ENCODE measurements at places on chromosomes 3 and 15.

DNA sequence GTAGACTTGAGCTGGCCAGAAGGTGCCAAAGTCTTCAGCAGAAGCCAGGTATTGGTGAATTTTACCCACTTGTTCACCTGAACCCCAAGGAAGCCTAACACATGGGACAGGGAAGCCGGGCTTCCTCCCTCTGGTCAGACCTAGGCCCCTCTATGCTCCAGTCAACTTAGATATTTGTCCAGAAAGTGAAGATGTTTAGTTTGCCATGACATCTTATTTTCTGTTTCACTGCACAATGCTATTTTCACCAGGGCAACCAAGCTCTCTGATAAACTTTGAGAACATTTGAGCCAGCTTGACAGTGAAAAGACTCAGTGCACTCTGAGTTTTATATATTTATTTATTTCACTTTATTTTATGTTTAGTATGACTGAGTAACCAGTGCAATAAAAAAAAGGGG is 71.0 kb downstream of the SOX14 start:
- no peak for DNase-seq

GRCh38 chr3:195148549-195148948 is 122.4 kb downstream of the XXYLT1 start:
- no peak for DNase-seq

DNA sequence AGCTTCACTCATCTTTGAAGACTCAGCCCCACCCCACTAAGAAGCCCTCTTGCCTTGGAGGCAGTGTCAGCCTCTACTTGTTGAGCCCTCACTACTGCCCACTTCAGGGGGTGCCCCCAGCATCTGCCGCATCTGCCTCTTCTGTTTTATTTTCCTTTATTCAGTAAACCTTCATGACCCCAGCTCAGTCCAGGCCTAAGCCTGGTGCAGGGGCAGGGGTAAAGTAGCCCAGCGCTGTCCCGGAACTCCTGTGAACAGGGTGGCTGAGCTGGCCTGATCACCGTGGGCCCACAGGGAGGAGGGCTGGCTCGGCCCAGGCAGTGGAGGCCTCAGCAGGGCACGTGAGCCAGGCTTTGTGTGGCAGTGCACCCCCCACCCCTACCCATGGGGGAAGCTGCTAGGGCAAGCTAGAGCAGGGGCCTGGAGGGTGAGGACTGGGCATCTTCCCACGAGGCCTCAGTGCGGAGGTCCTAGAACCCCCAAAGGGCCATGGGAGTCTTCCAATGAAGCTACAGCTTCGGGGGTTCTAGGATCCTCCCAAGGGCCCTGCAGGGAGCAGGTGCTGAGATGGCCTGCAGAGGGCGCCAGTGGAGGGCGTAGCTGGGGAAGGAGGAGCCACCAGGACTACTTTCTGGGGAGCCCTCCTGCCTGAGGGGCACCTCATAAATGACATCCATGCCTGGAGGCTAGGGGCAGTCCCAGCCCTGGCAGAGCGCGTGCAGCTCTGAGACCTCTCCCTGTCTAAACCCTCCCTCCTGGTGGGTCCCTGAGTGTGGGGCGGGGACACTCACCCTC is 36.0 kb downstream of the TSPAN3 start:
- DNase-seq: peak; percentile 80

- no peak for DNase-seq
Observed at GRCh38 chr15:60710656-60711055, 231.7 kb upstream of the ICE2 start.

GRCh38 chr3:126355777-126356372 is 1.3 kb downstream of the KLF15 start:
- DNase-seq: peak; percentile 99

DNA sequence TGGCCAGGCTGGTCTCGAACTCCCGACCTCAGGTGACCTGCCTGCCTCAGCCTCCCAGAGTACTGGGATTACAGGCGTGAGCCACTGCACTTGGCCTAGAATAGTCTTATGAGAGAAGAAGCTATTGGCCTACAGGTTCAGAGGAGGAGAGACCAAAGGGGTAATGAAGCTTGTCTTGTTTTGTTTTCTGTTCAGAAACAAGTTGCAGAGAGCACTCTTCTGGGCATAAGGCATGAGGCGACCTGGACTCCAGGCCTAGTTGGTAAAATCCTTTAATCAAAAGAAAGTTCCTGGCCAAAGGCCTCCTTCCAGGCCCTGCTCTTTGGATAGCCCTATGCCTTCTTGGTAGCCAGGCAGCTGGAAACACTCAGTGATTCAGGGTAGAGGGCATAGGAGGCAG is 87.3 kb upstream of the SKOR1 start:
- DNase-seq: no peak

GRCh38 chr3:66488492-66488891 is 12.3 kb downstream of the LRIG1 start:
- DNase-seq: no peak

GRCh38 chr15:81959196-81959595 is 86.6 kb downstream of the MEX3B start:
- DNase-seq: no peak

DNA sequence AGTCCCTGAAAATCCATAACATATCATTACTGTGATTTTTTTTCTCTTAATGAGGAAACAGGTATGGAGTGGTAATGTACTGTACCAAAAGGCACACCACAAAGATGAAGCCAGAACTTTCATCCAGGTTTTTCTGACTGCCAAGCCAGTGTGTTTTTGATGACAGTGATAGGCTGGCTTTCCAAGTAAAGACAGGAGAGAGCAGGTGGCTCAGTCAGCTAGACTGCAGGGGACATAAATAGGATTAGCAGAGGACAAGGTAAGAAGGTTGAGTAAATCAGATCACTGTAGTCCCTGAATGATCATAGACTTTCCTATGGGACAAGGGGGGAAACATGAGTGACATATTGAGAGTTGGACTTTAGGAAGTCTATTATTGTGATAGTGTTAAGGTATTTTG is 127.9 kb downstream of the GADL1 start:
- no peak for DNase-seq

DNA sequence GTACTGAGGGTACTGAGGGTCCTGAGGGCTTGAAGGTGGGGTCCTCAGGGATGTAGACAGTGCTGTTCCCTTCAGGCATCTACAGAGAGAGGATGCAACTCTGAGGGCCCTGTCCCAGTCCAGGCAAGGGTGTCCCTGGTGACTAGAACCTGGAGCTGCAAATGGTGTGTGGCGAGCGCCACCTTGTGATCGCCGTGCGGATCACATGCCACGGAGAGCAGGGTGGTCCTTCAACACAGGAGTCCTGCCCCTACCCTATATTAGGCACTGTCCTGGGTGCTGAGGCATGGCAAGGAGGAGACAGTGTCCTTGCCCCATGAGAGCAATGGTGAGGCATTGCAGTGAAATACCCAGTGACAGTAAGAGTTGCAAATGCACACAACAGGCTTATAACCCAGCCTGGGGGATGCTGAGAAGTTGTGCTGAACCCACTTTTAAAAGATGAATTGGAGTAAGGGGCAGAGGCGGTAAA is 23.6 kb downstream of the RHCG start:
- DNase-seq: peak; percentile 97

- DNase-seq: no peak
Observed at GRCh38 chr3:107208796-107209195, 168.4 kb upstream of the CCDC54 start.

DNA sequence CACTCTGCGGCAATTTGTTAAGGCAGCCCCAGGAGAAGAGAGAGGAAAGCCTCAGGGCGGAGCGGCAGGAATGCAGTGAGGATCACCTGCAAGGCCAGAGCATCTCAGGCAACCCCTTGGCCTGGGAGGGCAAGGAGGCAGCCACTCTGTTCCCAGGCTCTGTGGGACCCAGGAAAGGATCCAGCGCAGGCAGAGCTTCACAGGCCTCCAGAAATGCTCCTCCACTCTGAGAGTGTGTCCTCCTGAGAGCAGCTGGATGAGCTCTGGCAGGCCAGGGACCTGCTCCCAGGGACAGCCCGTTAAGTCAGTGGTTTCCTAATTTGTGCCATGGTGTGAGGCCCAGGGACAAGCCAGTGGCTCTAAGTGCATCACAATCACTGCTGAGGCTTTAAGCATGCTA is 35.2 kb downstream of the RAB6B start:
- DNase-seq: no peak

- no peak for DNase-seq
Observed at GRCh38 chr3:26752466-26752865, 129.9 kb downstream of the LRRC3B start.

DNA sequence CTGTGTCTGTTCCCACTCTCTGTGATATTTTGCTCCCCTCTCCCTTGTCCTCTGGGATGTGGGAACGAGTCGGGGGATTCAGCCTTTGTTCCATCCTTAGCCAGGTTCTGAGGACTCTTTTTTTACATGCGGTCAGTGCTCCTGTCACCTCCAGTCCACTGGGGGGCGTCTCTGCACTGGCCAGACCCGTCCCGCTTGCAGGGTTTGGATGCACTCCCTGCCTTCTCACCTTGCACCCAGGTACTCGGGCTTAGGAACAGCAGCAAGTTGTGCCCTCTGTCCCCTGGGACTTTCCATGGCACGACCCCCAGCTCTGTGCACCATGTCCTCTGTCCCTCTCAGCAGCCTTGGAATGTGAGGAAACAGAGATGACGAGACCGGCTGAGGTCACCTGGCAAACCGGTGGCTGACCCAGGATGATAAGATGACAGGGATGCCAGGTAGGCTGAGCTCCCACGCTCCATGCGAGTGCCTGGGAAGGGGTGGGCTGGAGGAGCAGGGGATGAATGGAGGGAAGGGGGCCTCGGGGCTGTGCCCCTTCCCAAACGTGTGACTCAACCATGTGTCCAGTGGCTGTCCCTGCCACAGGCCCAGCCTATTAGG is 27.3 kb upstream of the FGD5 start:
- peak; percentile 84 for DNase-seq

- no peak for DNase-seq
Observed at GRCh38 chr15:45112143-45112590, 1.8 kb downstream of the DUOX2 start.

DNA sequence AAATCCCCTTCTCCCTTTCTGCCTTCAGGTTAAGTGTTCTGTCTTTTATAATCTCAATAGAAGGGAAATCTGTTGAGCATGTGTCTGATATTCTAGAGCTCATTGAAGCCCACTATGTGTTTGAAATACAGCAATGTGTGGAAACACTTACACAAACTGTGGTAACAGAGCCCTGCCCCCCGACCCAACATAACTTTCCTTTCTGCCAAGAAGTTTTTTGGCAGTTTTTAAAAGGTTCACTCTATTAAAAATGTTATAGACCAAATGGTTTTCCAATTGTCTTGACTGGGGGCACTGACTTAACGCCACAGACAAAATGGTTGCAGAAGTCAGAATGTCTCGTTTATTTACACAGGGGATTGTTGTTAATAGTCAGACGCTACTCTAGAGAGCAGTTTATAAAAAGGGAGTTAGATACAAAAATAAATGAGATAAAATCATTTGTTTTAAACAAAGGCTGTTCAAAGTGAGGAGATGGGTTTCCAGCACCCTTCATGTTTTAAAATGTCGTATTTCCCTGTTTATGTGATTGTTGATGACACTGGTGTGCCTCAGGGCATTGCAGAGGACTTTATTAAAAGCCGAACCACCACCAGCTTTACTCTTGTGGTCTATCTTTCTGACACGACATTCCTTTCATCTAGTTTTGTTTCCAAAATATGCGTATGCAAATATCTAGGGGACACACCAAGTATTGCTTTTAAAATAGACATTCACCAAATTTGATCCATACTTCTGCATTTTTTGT is 26.7 kb upstream of the GREM1 start:
- no peak for DNase-seq

GRCh38 chr3:155890671-155891190 is 20.3 kb downstream of the GMPS start:
- DNase-seq: no peak

DNA sequence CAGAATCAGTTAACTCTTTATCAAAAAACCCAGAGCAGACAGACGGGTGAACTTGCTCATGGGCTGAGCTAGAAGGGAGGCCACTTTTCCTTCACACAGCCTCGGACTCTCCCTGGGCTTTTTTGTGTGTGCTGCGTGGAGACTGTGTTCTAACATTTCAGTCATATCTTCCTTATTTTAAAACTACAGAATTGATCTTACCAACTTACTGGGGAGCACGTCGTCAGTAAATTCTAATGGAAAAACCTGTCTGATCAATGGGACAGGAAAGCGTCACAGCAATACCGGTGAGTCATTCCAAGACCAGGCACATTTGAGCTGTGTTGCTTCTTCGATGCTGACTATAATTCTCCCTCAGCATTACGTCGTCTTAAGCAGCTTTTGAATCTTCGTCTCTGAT is 145.1 kb downstream of the LPP start:
- DNase-seq: no peak

- no peak for DNase-seq
Observed at GRCh38 chr3:24523215-24523614, 28.6 kb upstream of the THRB start.

- DNase-seq: peak; percentile 38
Observed at GRCh38 chr3:57164657-57165573, at the start of gene IL17RD. Gene IL17RD (minus strand): TSS chr3:57165353. CDS start chr3:57165286, 67 bp downstream.

DNA sequence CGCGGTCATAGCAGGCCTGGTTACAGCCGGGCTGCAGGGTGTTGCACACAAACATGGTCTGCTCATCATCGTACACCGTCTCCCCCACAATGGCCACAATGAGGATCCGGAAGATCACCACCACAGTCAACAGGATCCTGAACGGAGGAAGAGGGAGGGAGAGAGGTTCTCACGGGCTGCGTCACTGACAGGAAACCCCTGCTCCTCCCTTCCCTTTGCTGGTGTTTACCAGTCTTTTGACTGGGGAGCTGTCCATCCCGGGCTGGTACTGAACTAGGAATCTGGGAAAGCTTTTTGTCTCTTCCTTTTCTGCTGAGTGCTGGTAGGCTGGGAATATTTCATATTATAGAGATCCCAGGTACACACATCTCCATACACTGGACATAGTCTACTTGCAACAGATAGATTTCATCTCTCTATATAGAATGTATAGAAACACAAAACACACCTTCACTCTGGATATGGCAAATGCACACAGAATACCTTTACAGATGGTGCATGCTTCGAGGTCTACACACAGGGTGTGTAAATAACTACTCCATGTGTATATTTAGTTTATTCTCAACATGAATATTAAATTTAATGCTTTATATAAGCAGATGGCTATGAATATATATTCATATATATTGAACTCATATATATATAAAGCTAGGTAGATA is 1.4 kb downstream of the GJD2 start:
- peak; percentile 36 for DNase-seq

DNA sequence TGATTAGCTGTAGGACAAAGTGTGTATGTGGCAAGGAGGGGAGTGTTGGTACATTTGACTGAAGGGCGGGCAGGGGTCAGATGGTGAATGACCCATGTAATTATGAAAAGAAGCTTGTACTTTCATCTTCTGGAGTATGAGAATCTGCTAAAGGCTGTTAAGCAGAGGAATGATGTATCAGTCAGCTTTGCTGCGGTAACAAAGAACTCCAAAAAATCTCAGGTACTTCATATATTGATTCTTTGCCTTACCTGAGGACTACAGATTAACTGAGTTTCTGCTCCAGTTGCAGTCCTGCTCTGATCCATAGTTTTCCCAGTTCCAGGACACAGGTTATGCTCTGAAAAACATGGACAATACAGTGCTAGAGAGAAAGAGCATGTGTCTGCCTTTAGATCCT is 115.1 kb downstream of the NEK11 start:
- DNase-seq: no peak

DNA sequence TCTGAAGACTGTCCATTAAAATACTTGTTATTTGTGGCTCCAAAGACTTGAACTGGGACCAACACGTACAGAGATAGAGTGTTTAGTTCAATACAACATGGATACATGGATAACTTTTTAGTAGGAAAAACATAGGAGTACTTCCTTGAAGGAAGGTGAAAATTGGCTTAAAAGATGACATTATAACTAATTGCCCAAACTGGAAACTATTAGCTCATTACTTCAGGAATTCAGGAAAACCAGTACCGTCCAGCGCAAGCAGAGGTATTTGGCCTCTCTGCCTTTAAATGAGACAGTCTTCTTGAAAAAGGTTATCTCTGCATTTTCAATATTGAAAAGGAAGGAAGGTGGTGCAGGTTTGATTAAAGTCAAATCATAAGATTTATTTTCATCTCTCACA is 234.5 kb downstream of the IL5RA start:
- no peak for DNase-seq
